ENCODE measurements at places on chromosomes 2 and 18.

DNA sequence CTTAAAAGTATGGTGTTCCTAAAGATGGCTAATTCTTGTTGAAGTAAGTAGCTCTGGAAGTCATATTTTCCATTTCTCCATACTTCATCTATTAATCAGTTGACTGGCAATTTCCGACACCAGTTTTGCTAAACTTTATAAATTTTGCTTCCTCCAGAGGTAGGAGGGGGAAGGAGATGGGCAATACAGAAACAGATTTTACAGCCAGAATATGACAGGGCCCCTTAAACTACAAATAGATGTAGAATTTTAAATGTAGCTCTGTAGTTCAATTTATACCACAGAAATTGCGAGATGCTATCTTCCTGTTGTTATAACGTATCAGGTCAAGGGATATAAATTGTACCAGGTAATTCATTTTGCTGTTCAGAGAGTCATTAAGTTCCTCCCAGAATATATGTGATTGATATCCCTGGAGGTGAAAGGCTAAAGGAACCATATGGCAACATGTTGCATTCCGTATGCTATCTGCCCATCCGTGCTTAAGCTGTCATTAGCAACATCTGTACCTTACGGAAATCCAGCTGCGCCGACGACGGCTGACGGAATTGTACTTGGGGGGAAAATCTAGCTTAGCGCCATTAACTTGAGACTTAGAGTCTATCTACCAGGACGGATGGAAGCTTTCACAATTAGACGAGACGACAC lies 8.4 kb upstream of the NR4A2 start:
- peak; percentile 59 for DNase-seq

DNA sequence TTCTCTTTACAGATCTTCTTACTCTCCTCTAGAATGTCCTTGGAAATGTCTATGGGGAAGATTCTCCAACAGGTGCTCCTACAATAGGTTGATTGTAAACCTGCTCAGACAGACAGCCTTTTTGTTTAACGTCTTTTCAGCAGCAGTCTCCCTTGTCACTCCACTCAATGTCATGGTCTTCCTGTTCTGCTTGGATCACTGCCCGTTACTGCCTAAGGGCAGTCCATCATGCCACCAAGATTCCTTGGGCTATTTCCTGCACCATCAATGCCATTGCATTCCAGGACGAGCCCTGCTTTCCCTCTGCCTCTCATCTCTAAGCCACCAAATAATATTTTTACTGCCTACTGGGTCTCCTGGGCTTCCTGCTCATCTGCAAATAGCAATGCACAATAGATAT lies 97.4 kb upstream of the GALNT5 start:
- DNase-seq, result no peak

GRCh38 chr2:218011653-218012040 lies 8.9 kb upstream of the TNS1 start:
- DNase-seq, result no peak

- no peak for DNase-seq
Observed at GRCh38 chr18:805008-805754, 6.9 kb downstream of the YES1 start.

DNA sequence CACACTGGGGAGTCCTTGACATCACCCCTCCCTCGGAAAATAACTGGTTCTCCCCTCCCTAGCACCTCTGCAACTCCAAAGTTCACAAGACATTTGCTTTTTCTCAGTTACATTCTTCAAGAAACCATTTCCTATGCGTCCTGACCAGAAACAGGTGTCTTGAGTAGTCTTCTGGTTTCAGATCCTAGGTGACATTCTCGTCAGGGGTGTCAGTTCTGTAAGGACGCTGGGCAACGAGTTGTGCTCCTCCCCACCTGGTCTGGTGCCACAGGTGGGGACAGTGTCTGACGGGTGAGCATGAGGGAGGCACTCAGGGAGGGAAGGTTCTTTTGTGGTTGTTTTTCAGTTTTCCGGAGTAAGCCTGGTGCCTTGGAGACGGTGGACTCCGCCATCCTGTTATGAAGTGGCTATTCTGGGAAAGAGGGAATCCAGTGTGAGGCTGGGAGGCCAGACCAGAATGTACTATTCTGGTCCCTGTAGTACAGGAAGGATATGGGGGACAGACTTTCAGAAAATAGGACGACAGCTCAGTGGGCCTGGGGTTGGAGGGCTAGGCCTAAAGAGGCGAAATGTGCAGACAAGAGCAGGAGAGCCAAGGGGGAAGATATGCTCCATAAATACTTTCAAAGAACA lies 50.6 kb downstream of the EPAS1 start:
- no peak for DNase-seq

DNA sequence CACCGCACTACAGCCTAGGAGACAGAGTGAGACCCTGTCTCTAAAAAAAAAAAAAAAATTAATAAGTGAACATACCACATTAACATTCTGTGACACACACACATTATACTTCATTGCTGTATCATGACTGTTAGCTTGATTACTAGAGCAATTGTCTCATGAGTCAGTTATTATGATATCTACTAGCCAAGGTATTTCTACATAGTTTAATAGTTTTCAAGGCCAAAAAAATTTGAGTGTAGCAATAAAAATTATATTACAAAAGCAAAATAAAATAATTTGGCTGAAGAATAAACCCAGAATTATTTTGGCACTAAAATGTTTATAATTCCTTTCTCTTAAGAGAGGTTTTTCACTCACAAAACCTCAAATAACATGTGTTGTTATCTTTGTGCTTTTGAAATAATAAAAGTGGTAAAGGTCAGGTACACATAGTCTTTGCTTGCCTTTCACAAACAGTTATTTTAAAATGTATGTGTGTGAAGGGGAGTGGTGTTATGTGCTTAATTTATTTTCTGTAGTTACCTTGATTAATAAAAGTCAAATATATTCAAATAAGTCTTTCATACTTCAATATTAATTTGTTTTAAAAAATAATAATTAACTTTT lies 136.9 kb upstream of the SPOPL start:
- DNase-seq, result no peak

- no peak for DNase-seq
Observed at GRCh38 chr2:121567957-121568409, 37.3 kb downstream of the RNU4ATAC start.

DNA sequence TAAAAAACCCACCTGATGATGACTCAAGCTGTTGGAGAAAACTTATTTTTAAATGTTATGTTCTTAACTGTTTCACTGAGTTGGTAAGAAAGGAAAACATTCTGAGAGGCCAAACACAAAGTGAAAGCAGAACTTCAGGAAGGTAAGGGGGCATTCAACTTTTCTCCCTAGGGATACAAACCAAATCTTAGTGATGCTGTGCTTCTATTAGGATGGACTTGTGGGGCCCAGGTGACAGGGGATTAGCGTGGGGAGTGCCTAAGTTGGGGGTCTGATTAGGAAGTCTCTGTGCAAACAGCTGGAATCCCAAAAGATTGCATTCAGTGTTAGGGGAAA lies 18.5 kb downstream of the PDCL3 start:
- DNase-seq, result no peak

GRCh38 chr2:182868054-182868796 lies 1.8 kb upstream of the FRZB start:
- no peak for DNase-seq

GRCh38 chr2:10914272-10914693 lies 2.5 kb downstream of the KCNF1 start:
- no peak for DNase-seq

GRCh38 chr2:102032368-102033030 lies 40.7 kb downstream of the IL1R2 start:
- no peak for DNase-seq

- DNase-seq, result no peak
Observed at GRCh38 chr2:127771756-127772155, 39.2 kb downstream of the WDR33 start.

GRCh38 chr2:85537600-85538506 lies 1.1 kb upstream of the MAT2A start:
- peak; percentile 64 for DNase-seq

DNA sequence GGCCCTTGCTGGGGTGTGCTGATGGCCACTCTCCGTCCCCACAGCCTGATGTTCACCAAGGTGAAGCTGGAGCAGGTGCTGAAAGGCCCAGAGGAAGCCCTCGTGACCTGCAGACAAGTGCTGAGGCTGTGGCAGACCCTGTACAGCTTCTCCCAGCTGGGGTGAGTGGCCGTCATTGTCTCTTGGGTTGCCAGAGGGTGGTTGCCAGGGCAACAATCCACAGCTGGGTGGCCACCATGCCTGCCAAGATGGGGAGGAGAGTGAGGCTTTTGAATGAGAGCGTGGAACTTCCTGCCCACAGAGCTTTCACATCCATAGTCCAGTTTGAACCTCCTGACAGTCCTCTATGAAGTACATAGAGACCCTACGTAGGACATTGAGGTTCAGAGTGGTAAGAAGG lies 108.8 kb downstream of the STPG4 start:
- peak; percentile 41 for DNase-seq

DNA sequence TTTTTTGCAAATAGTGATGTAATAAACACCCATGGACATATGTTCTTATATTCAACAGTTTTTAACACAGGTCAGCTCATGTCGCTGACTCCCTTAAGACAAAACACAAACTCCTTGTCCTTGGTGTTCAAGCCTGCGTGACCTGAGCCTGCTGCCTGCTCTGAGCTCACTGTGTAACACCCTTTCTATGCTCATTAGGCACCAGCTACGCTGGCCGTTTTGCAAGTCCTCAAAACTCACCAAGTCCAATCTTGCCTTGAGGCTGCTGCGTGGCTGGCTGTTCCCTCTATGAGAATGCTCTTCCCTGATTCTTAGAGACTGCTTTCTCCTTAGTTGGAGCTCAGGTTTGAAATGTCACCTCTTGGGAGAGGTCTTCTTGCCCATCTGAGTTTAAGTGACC lies 100.5 kb upstream of the GLI2 start:
- DNase-seq, result no peak

GRCh38 chr2:49248506-49248905 lies 94.2 kb upstream of the FSHR start:
- no peak for DNase-seq

GRCh38 chr2:104871649-104871971 lies 17.7 kb downstream of the POU3F3 start:
- DNase-seq, result no peak

DNA sequence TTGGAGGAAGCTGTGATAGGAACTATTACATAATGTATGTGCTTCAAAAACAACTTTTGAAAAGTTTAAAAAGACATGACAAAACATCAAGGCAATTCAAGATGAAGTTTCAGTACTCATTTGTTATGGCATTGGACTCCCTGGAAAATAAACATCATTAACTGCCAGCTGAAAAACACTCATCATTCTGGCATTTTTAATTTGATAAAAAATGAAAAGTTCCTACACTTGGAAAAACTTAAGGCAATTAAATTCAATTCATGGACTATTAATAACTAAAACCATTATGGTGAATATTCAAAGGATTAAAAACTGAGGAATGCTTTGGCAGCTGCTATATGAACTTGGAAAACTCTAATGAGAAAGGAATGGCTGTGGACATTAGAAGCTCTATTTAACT lies 8.5 kb downstream of the TYW5 start:
- no peak for DNase-seq

DNA sequence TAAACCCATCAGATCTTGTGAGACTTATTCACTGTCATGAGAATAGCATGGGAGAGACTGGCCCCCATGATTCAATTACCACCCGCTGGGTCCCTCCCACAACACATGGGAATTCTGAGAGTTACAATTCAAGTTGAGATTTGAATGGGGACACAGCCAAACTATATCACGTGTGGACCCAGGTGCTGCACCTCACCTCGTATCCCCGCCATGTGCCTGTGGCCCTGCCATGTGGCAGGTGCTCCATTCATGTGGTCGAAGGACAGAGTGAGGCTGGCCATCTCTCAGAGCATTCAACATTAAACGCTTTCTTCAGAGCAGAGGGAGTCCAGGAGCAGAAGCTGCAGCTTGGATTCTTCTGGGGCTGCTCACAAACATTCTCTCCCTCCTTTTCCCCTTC lies 32.3 kb downstream of the MROH2A start:
- no peak for DNase-seq

DNA sequence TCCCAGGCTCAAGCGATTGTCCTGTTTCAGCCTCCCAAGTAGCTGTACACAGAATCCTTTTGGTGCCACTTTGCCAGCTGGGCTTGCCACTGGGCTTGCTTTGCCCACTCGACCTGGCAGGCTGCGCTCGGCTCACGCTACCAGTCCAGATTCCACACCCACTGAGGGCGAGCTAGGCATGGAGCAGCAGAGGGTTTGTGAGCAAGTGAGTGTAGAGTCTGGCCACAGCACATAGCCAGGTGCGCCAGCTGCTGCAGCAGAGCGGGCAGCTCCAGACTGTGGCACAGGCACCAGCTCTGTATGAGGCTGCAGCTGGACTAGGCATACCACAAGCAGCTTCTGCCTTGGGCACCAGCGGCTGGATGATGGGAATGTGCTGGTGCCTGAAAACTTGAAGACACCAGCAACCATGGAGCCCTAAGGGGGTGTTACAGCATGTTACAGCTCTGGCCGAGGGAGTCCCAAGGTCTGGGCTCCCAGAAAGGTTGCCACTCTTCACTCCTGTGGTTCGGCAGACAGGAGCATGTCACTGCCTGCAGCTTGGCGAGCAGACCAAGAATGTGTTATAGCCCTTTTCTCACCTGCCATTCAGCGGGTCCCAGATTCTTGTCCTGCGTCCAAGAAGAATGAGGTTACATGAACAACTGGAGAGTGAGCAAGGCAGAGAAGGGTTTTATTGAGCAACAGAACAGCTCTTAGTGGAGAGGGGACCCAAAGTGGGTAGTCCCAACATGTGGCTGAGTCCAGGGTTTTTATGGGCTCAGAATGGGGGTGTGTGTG lies 12.9 kb downstream of the SMARCAL1 start:
- no peak for DNase-seq

- peak; percentile 94 for DNase-seq
Observed at GRCh38 chr2:42809819-42810120, 17.4 kb upstream of the HAAO start.

DNA sequence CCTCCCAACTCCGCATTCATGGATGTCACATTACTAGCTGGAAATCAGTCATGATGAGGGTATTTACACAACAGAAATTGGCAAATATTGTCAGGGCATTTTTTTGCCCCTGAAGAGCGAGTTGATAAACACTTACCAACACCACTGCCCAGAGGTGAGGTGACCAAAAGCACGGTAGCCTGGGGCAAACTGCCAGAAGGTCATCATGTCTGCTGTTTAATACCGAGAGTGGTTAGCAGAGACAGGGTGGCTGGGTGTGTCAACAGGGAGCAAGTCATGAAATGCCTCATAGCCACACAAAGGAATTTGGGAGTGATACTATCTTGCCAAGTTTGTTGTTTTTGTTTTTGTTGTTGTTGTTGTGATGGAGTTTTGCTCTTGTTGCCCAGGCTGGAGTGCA lies 37.0 kb upstream of the EPC2 start:
- DNase-seq, result no peak

Data from NCI-H1417 (cell line).